ENCODE measurements at places on chromosomes 2 and 18.

GRCh38 chr2:3914241-3914640 is 210.9 kb downstream of the DCDC2C start:
- no peak for DNase-seq

DNA sequence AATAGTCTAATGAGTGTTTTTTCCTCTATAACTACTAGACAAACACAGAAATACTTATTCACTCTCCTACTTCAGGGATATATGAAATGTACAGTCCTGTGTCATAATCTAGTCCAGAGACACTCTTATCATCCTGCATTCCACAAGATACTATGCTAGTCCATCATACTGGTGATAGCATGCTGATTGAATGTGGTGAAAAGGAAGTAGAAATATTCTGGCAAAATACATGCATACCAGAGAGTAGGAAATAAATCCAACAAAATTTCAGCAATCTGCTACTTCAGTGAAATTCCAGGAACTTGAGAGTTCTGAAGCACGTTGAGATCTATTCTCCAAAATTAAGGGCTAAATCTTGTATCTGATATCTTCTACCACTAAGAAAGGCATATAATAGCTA is 353.9 kb downstream of the PID1 start:
- no peak for DNase-seq

- no peak for DNase-seq
These were observed 74.6 kb downstream of the CCDC88A start for GRCh38 chr2:55345064-55345463.

DNA sequence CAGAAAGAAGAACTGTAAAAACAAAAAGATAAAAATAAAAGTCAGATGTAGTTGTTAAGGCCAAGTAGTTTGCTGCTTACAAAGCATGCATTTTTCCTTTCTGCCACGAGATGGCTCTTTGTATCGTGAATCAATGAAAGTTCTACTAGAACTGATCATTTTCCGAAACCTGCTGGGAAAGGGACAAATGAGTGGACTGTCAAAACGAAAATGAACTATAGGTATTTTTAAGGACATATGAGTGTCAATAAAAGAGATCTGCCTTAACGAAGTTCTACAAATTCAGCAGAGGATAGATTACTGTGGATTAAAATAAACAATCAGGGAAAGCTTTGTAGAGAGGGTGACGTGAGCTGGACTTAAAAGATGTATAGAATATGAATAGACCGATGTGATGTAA is 15.0 kb upstream of the ELOA2 start:
- DNase-seq, result no peak

DNA sequence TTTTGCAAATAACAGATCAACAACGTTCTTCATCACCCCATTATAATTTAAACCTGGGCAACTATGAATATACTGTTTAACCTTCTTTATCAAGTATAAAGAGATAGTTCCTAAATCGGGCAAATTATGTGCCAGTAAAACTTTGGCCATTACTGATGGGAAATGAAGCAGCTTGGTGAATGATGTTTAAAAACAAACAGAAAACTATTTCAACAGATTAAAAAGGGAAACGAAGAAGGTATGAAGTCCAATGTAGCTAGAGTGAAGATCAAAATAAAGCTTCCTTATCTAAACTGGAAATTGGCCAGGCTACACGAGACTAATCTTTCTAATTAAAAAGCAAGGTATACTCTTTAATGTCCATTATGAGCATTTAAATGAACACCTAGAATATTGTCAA is 6.7 kb upstream of the RBBP8 start:
- no peak for DNase-seq

GRCh38 chr2:54772110-54772509 is 48.6 kb downstream of the EML6 start:
- DNase-seq, result no peak
